ENCODE measurements at places on chromosomes 5 and 9.

DNA sequence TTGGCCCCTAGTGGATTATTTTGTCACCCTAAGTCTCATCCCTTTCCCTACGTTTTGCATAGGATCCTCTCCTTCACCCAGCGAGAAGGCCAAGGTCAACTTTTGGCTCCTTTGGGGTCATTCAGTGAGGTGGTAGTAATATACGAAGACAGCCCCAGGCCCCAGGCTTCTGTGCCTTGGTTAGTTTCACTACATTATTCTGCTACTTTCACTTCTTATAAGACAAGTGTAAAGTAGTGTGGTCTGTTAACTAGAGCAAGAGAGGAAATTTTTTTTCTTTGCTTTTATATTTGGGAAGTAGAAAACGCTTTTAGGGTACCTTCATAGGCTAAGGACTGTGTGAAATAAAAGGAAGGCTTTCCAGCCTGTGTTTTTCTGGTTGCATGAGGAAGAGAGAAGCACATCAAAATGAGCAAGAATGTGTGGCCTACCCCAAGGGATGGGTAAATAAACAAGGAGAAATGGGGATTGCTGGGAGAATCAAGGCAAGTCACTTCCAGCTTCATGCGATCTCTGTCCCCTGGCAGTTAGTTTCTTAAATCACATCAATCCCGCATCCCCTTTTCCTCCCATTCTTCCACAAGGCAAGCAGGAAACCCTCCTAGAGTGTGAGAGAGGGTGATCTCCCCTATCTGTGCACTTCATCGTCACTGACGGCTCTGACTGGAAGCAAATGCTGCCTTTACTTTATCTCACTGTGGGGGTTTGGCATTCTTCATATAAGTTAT, 677.0 kb upstream of the WWC1 start:
- DNase-seq, result no peak

GRCh38 chr9:108549184-108549583, 306.6 kb downstream of the ACTL7B start:
- no peak for DNase-seq

GRCh38 chr5:80481019-80481893, 6.6 kb upstream of the FAM151B start:
- no peak for DNase-seq

DNA sequence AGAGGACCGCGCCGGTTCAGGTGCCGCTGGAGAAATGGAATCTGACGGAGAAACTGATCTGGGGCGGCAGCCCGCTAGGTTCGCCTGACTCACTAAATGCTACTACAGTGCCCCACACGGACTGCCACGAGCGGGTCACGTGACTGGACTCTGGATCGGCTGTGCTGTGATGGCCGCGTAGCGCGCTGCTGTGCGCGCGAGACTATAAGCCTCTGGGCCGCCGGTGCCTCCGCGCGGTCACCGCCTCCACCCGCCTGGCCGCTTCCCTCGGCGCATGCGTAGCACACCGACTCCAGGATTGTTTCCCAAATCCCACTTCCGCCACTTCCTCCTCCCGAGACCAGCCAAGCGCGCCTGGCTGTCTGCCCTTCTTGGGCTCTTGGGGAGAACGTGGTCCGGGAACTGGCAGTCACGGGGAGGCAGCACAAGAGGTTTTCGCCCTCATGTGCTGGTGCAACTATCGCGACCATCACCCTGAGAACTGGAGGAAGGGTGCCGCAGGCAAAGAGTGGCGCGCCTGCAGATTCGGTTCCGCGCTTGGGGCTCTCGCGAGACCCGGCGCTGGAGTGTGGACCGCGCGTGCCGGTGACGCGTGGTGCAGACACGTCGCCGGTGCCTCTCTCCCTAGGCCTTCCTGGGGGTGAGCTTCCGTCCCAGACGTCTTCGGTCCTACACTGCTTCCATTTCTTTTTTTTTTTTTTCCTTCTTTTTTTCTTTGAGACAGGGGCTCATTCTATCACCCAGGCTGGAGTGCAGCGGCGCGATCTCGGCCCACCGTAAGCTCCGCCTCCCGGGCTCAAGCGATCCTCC, 35.8 kb upstream of the GLDC start:
- peak; percentile 79 for DNase-seq

DNA sequence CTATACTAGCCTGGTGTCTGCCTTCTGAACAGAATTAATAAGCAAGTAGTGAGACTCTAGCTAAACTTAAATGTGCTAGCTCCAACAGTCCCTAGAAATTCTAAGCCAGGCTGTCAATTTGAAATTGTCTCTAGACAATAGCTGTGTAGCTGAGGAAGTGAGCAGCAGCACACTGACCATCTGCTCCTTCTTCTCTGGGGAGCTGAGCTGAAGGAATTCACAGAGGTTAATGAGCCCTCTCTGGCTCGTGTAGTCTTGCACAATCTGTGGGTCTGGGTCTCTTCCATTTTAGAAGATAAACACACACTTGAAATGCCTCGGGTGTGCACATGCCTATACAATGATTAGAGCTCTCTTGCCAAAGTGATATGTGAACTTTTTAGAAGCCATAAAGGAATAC, 63.5 kb upstream of the BARX1 start:
- no peak for DNase-seq

DNA sequence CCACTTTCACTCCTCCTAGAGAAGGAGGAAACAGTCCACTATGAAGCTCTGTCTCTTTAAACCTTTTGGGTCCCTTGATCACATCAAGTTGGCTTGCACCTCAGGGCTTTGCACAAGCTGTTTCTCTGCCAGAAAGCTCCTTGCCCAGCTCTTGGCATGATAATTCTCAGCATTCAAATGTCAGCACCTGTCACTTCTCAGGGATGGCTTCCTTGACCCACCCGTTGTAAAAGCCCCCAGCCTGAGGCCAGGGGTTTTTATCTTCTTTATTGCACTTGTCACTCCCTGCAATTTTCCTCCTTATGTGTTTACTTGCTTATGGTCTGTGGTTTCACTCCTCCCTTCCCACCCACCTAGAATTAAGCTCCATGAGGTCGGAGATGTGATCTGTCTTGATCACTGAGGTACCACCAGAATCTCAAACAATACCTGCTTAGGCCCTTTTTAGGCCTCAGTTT, 200.7 kb upstream of the TBC1D2 start:
- no peak for DNase-seq

DNA sequence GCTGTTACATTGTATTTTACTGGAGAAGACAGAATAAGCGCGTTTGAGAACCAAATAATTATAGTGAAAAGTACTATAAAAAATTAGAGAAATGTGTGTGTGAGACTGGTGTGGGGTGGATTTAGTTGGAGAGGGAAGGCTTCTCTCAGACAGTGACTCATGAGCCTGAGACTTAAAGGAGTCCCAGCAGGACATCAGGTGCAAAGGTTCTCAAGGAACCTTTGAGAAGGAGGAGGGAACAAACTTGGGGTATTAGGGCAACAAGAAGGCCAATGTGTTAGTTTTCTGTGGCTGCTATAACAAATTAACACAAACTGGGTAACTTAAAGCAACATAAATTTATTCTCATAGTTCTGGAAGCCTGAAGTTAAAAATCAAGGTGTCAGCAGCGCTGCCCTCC, 4.9 kb downstream of the DDX4 start:
- no peak for DNase-seq

DNA sequence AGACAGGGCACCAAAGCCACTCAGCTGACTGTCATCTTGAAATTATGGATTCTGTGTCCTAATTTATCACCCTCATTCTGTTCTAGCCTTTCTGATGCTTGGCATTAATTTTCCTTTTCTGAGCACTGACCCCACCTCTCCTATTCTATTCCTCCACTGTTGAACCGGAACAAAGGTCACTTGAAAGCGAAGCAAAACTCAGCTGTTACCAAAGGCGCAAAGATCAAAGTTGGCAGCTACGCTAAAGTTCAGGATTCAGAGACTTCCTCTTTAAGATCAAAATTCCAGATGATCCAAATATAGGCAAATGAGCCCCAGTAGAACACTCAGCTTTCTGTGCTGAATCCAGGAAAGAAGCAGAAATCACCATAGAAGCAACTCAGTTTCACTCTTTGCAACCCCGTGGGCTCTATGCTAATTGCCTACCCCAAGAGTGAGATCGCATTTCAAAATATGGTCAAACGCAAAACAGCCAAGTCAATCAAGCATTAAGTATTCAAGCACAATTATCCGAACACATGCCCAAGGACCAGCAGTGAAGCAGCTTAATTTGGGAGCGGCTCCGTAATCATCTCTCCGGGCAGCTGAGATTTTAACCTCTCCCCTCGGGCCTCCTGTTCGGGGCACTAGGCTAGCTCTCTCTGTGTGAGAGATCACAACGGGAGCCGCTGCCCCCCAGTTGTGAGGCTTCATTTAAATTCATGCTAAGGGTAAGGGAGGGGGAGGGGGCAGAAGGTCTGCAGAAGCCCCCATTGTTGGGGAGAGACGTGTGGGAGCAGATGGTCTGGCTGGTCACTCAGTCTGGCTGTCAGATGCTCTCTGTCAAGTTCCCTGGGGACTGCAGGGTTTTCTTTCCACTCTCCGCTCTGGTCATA, 288.6 kb downstream of the ELAVL2 start:
- no peak for DNase-seq

DNA sequence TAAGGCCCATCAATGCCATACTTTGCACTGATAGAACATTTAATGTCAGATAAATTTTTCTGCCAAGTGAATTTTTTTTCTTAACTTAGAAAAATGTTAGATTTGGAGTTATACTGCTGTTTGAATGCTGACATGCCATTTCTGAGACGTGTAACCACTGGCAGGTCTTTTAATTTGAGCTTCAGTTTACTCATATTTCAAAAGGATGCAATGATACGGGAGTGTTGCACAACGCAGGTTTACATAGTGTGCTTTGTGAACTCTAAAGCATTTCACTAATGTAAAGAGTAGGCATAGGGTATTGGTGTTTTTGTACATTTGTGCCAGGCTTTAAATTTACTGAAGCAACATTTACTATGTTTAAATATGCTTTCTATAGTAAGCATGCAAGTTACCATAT, 4.2 kb downstream of the ZBTB43 start:
- no peak for DNase-seq

DNA sequence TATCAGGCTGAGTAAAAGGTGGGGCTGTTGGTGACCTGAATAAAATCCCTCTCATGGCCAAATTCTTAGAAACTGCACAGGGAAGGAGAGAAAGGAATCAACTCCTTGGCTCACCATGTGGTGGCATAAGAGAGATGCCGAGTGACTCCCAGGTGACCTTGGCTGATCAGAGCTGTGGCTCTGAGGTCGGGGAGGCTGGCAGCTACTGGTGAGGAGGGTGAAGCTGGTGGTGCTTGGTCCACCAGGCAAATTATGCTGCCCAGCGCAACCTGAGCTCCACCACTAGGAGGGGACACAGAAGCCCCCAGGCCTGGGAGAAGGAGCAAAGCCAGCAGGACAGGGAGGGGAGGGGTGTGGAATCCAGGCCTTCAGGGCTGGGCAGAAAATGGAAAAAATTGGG, 111.2 kb upstream of the IL12B start:
- no peak for DNase-seq

- no peak for DNase-seq
Measured at GRCh38 chr5:72282878-72283277, 37.2 kb downstream of the MRPS27 start.

DNA sequence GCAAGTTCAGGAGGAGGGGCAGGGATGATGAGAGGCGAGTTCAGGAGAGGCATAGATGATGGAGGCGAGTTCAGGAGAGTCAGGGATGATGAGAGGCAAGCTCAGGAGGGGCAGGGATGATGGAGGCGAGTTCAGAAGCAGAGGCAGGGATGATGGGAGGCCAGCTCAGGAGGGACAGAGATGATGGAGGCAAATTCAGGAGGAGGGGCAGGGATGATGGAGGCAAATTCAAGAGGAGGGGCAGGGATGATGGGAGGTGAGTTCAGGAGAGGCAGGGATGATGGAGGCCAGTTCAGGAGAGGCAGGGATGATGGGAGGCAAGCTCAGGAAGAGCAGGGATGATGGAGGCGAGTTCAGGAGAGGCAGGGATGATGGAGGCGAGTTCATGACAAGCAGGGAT, 17.8 kb upstream of the SPOCK1 start:
- DNase-seq, result no peak

DNA sequence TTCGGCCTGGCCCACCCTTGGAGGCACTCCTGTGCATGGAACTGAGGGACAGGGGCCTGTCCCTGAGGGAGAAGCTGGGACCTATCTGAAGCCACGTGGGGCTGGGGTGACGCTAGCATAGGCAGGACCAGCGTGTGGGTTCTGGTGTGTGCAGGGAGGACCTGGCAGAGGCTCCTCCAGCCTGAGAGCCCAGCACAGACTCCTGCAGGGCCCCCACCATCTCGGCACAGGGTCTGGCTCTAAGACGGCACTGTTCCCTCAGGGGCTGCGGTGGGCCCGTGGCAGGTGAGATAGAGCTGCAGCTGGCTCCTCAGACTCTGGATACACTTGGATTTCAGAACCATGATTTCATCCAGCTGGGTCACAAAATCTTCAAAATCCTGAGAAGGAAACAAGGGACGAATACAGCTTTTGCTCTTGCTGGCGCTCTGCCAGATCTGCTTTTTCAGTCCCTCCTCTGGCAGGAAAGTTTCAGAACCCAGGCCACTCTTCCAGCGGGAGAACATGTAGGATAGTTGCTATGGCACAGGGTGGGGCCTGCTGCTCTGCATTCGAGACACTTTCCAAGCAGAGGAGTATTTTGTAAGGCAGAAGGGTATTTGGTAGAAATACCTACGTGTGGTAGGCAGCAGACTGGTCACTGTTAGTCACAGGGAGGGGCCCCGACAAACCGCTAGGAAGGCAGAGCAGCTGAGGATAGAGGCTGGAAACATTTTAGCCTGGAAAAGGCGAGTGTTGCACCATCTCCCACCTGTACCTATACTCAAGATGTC, 74.7 kb downstream of the KIF24 start:
- DNase-seq, result no peak

DNA sequence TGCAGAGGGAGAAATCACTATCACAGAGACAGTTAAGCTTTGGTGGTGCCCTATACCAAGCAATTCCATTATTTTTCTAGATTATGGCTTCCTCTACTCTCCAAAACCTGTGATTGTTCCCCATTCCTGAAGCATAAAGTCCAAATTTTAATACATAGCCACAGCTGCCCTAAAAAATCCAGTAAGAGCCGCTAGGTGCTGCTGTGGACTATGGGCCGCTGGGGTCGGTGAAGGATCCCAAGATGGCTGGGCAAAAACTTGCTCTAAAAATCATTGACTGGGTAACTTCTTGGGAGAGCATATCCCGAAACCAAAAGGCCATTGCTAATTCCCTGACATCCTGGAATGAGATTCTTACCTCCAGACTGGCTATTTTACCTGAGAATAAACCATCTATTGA, 245.3 kb downstream of the NFIB start:
- DNase-seq, result no peak

DNA sequence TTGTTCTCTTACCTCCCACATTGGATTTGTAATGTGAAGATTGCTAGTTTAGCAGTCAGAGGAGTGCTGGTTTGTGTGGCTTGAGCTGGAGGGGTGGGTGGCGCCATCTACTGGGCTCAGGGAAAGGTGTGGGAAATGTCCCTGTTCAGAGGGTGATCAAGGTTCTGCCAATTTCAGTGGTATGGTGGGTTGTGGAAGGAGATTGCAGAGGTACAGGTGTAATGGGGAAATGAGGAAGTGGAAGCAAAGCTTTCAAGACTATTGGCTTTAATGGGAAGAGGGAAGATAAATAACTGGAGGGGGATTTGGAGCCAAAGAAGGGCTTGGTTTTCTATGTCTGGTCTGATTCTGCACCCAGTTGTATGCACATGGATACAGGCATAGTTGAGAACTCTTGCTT, 76.4 kb downstream of the OSMR start:
- no peak for DNase-seq

GRCh38 chr5:74519161-74519571, 121.4 kb downstream of the ENC1 start:
- no peak for DNase-seq

GRCh38 chr5:148540647-148541046, 113.7 kb downstream of the HTR4 start:
- no peak for DNase-seq
